ENCODE measurements at places on chromosomes 12 and 14. TPM values are rescaled to one million over a fixed set of nuclear protein-coding genes. Genes with fewer than 3 reads are reported as not detected.

Gene KRT74
- total RNA-seq, result not detected

Gene CLIP1
- 71.8 TPM for total RNA-seq

Gene RTL1
- total RNA-seq, result not detected

Gene VRTN
- total RNA-seq, result 0.21 TPM

Measured in uterus (tissue), 4 donors.